ENCODE measurements at places on chromosomes 1 and 21. TPM values are rescaled to one million over a fixed set of nuclear protein-coding genes. Genes with fewer than 3 reads are reported as not detected.

SLC1A7 gene
- not detected for total RNA-seq

NCF2 gene
- not detected for total RNA-seq

SIK1 gene
- total RNA-seq, result 10.4 TPM

CD1D gene
- not detected for total RNA-seq

GTF2B gene
- 35.4 TPM for total RNA-seq

SLAMF1 gene
- total RNA-seq, result not detected

PKP1 gene
- total RNA-seq, result not detected

TTC22 gene
- total RNA-seq, result not detected

TMEM269 gene
- total RNA-seq, result not detected

GBP7 gene
- not detected for total RNA-seq

C1orf87 gene
- total RNA-seq, result not detected

Data from endothelial cell of coronary artery (primary cell).